ENCODE measurements at places on chromosomes 2 and 18. TPM values are rescaled to one million over a fixed set of nuclear protein-coding genes. Genes with fewer than 3 reads are reported as not detected.

The SLC16A14 gene
- total RNA-seq: 0.27 TPM

The GPBAR1 gene
- total RNA-seq: 0.51 TPM

The C2orf80 gene
- not detected for total RNA-seq

The SERPINB4 gene
- not detected for total RNA-seq

The SPEG gene
- total RNA-seq: 0.94 TPM

The TGFA gene
- 0.35 TPM for total RNA-seq

The OTOS gene
- total RNA-seq: not detected

The RBM44 gene
- total RNA-seq: 0.63 TPM

The G6PC2 gene
- total RNA-seq: not detected

DNA sequence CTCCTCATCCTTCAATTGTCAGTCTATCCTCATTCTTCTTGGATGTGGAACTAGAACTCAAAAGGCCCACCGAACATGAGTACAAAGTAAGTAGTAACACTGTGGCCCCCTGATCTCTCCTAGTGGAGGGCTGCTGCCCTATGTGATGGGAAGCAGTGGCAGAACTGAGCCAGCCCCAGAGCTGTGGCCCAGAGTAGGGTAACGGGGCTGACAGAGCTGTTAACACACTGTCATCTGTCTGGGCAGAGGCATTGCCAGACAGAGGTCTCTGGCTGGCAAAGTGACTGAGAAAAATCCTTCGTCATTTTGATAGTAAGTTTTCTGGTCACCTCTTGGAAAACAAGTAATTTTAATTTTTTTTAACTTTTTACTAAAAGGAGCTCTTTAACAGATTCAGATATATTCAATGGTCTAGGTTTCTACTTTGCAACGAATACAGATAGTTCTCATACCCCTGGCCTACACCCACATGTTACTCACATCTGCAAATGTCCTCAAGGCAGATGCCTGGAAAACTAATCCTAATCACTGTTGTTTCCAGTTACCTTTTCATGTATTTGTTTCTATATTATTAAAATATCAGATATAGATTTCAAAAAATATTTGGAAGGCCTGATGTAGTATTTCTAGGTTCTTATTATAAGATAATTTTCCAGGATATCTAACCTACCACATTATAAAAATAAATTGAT lies 588.7 kb downstream of the CPS1 start:
- H3K4me3 ChIP-seq: no peak overlapping the region
- H3K27ac ChIP-seq: no peak overlapping the region
- DNase-seq: no peak

- no peak overlapping the region for H3K4me3 ChIP-seq
- H3K27ac ChIP-seq: no peak overlapping the region
- no peak for DNase-seq
These were observed 105.6 kb downstream of the CMPK2 start for GRCh38 chr2:6760132-6760531.

DNA sequence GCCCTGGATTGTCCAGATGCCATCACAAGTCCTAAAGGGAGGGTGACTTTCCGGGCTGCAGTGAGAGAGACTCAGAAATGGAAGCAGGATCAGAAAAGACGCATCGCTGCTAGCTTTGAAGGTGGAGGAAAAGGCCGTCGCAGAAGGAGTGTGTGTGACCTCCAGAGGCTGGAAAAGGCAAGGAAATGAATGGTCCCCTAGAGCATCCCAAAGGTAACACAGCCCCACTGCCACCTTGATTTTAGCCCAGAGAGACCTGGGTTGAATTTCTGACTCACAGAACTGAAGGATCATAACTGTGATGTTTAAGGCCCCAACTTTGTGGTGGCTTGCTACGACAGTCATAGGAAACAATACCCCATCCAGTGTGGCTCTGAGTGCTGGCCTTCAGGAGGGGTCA lies 8.6 kb upstream of the NCK2 start:
- no peaks in the 10 kb centered on the region for H3K36me3 ChIP-seq
- peaks cover 49% of the 10 kb centered on the region for H3K4me1 ChIP-seq
- no peaks in the 10 kb centered on the region for H3K27me3 ChIP-seq

DNA sequence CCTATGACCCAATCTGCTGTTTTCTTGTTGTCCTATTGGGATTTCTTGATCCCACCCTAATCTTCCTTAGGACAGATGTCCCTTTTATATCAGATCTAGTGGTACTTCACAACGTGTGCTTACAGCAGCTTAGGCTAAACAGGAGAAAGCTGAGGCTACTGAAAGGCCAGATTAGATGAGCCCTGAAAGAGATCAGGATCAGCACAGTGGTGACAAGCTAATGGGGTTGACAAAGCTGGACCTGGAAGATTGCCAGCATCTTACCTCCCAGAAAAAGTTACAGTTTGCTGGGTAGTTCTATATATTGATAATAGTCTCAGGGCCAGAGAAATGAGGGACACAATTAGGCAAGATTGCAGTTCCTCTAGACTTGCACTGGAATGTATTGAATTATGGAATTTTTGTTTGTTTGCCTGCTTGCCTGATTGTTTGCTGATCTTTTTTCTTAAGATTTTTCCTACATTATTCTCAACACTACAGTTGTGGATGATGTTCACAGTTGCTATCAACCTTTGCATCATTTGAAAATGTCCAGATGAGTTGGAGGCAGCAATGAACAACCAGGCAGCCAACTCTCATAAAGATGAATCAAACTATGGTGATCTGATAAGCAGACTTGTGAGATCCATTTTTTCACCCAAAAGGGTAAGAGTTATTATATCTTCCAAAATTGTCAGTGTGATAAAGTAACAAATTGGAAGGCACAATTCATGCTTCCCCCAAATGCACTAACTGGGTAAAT lies 49.1 kb upstream of the PIK3C3 start:
- no peak for DNase-seq
- no peak overlapping the region for H3K27ac ChIP-seq
- peaks cover 4% of the 10 kb centered on the region for H3K4me1 ChIP-seq
- H3K36me3 ChIP-seq: no peaks in the 10 kb centered on the region
- no peaks in the 10 kb centered on the region for H3K27me3 ChIP-seq

DNA sequence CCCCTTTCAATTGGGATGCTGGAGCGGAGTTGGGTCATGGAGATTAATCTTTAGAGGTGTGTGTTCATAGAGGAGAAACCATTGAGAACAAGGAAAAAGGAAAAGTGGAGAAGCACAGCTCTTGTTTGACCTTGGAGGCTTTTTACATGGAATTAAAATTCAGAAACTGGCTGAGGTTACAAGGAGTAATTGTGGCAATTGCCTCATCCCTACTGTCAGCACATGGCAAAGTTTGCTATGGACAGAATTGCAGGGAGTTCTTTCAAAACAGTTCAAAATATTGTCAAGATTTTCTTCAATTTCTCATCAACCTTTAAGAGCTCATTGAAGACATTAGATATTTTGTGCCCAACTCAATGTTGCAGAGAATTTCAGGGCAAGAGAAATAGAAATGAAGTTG lies 232.7 kb downstream of the SLC8A1 start:
- no peak overlapping the region for H3K4me3 ChIP-seq
- no peak overlapping the region for H3K27ac ChIP-seq
- no peaks in the 10 kb centered on the region for H3K36me3 ChIP-seq
- DNase-seq: no peak
- H3K27me3 ChIP-seq: no peaks in the 10 kb centered on the region
- H3K4me1 ChIP-seq: no peaks in the 10 kb centered on the region

GRCh38 chr2:69694894-69695849 lies 46.8 kb upstream of the ANXA4 start:
- no peaks in the 10 kb centered on the region for H3K27me3 ChIP-seq
- peaks cover 84% of the 10 kb centered on the region for H3K4me1 ChIP-seq
- no peaks in the 10 kb centered on the region for H3K36me3 ChIP-seq
- no peak for DNase-seq
- no peak overlapping the region for H3K4me3 ChIP-seq
- H3K27ac ChIP-seq: no peak overlapping the region

- no peak overlapping the region for H3K27ac ChIP-seq
- H3K4me1 ChIP-seq: no peaks in the 10 kb centered on the region
- DNase-seq: no peak
- H3K4me3 ChIP-seq: no peak overlapping the region
These were observed 22.9 kb upstream of the STAM2 start for GRCh38 chr2:152198499-152198898.

DNA sequence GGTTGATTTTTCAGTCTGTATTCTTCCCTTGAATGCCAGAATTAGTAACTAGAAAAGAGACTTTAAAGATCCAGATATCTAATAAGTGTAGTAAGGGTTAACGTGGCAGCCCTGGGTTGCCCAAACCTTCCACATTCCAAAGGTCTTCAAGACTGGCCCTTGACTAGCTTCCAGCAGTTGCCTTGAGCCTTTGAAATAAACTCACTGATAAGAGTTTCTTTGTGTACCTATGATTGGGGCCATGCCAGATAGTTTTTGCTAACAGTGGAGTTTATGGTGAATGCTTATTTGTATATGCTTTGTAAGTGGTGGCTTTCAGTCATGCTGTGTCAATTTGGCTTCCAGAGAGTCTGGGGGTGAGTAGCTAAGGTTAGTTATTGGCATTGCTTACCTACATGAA lies 722.3 kb downstream of the RNF144A start:
- H3K27me3 ChIP-seq: no peaks in the 10 kb centered on the region
- no peak overlapping the region for H3K27ac ChIP-seq
- no peak for DNase-seq
- no peaks in the 10 kb centered on the region for H3K4me1 ChIP-seq
- H3K4me3 ChIP-seq: no peak overlapping the region

- no peaks in the 10 kb centered on the region for H3K36me3 ChIP-seq
- peak; percentile 76 for DNase-seq
- no peak overlapping the region for H3K27ac ChIP-seq
- H3K4me3 ChIP-seq: no peak overlapping the region
- peaks cover 16% of the 10 kb centered on the region for H3K27me3 ChIP-seq
These were observed 45.6 kb upstream of the ZNF532 start for GRCh38 chr18:58819051-58819450.

- no peaks in the 10 kb centered on the region for H3K36me3 ChIP-seq
- H3K27ac ChIP-seq: no peak overlapping the region
- H3K4me1 ChIP-seq: no peaks in the 10 kb centered on the region
- H3K27me3 ChIP-seq: no peaks in the 10 kb centered on the region
- no peak for DNase-seq
- no peak overlapping the region for H3K4me3 ChIP-seq
These were observed 34.4 kb downstream of the CDK15 start for GRCh38 chr2:201840726-201841125.

- H3K36me3 ChIP-seq: no peaks in the 10 kb centered on the region
- H3K27ac ChIP-seq: no peak overlapping the region
These were observed 105.0 kb downstream of the AP1S3 start for GRCh38 chr2:223732346-223732745.

DNA sequence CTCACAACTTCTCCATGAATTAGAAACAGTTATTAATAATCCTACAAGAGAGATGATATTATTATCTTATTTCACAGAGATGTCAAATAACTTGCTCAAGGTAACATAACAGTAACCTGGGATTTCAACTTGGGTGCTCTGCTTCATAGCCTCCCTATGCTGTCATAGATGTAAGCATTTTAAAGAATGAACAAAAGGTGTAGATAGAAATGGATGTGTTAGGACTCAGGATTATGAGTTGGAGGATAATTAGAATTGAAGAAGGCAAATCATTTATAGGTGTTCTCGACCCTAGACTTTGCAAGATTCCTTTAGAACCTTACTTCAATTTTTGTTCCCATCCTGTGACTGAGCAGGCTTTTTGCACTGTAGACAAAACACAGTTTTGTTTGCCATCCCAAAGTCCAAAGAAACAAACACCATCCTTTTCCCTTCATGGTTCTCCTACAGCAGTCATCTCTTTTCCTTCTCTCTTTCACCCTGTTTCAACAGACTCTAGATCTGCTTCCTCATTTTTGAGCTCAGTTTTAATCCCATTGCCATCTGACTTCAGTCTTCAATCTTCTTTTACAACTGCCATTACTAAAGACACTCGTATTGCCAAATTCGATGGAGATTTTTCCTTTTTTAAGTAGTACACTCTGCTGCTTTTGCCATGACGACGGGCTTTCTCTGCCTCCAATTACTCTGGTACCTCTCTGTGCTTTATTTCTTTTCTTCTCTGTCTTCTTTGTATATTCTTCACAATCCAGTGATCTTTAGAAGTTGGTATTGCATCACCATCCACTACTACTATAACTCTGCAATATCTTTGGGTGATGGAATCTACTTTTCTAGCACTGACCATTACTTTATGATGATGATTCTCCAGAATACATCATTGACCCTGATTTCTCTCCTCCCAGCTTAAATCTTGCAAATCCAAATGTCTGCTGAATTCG lies 4.5 kb downstream of the HNMT start:
- no peaks in the 10 kb centered on the region for H3K36me3 ChIP-seq
- no peak overlapping the region for H3K4me3 ChIP-seq
- no peaks in the 10 kb centered on the region for H3K27me3 ChIP-seq
- no peak for DNase-seq
- no peaks in the 10 kb centered on the region for H3K4me1 ChIP-seq
- no peak overlapping the region for H3K27ac ChIP-seq

- DNase-seq: no peak
- no peak overlapping the region for H3K27ac ChIP-seq
- H3K27me3 ChIP-seq: no peaks in the 10 kb centered on the region
These were observed 202.4 kb upstream of the AGAP1 start for GRCh38 chr2:235291461-235291860.

DNA sequence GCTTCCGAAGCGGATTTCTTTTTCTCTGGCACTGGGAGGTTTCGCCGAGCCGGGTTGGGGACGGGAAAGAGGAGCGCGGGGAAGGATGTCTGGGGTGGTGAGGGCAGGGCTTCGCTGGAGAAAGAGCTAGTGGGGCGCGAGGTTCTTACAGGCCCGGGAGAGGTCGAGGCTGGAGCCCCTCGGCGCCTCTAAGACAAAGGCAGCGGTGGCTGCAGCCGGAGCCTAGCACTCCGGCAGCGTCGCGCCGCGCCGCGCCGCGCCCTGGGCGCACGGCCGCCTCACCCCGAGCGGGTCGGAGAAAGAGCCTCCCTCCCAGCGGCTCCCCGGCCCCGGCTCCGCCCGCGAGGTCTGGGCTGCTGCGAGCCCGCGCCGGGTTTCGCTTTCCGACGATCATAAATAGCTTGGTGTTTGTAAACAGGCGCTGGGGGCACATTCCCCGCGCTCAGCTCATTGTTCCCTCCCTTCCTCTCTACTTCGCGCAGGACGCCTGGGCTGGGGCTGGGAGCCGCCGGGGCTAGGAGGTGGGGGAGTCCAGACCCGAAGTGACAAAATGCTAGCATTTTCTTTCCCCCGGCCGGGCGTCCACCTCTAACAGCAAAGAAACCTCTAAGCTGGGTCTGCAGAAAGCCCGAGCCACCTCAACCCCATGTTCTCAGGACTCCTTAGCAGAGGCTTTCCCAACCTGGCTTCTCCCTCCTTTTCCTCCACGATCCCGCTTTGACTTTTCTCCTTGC lies 813 bp upstream of the MEIS1 start:
- H3K4me1 ChIP-seq: peaks cover 4% of the 10 kb centered on the region
- DNase-seq: no peak
- H3K36me3 ChIP-seq: no peaks in the 10 kb centered on the region
- peak overlapping the region; percentile 22 for H3K4me3 ChIP-seq
- H3K27ac ChIP-seq: no peak overlapping the region

GRCh38 chr18:49274188-49274714 lies 186.2 kb downstream of the DYM start:
- no peak overlapping the region for H3K27ac ChIP-seq
- no peak for DNase-seq
- H3K36me3 ChIP-seq: no peaks in the 10 kb centered on the region
- H3K27me3 ChIP-seq: no peaks in the 10 kb centered on the region
